Stimulated activated CD8-positive, alpha-beta memory T cell treated with anti-CD3 and anti-CD28 coated beads, Interleukin-15, amount 100 ng/mL, for 1 hour (primary cell): ENCODE measurements at places on chromosomes 11 and 22.

DNA sequence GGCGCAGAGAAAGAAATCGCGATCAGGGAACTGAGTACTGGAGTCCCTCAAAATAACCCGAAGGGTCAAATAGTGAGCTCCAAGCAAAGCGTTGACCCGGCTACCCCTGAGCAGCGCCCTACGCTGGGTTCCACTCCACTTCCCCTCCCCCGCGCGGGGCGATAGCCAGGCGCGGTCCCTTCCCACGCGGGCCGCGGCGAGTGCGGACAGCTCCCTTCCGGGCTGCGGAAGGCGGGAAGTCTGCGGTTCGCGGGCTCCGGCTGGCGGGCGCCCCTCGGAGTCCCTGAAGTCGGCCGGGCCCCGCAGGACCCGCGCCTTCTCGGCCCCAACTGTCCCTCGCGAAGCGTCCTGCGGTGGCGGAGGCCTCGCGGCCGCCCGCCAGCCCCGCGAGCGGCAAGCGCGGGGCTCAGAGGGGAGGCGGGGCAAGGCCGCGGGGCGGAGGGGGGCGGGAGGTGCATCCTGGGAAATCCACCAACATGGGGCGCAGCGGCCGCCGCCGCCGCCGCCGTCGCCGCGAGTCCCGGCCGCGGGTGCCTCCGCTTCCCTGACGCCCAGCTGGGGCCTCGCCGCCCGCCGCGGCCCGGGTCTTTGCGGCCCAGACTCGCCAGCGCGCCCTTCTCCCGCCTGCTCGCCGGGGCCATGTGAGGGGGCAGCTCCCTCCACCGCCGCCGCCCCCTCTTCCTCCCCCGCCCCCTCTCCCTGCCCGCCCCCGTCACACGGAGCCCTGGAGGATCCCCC lies at the start of gene QSER1:
Gene QSER1 (plus strand): TSS at position 457 of the 738 bp plus-strand sequence. CDS start 315 bp downstream, outside the sequence.
- DNase-seq, result peak; percentile 51

- DNase-seq, result no peak
Observed at GRCh38 chr22:24506802-24507438, 11.8 kb downstream of the UPB1 start.

DNA sequence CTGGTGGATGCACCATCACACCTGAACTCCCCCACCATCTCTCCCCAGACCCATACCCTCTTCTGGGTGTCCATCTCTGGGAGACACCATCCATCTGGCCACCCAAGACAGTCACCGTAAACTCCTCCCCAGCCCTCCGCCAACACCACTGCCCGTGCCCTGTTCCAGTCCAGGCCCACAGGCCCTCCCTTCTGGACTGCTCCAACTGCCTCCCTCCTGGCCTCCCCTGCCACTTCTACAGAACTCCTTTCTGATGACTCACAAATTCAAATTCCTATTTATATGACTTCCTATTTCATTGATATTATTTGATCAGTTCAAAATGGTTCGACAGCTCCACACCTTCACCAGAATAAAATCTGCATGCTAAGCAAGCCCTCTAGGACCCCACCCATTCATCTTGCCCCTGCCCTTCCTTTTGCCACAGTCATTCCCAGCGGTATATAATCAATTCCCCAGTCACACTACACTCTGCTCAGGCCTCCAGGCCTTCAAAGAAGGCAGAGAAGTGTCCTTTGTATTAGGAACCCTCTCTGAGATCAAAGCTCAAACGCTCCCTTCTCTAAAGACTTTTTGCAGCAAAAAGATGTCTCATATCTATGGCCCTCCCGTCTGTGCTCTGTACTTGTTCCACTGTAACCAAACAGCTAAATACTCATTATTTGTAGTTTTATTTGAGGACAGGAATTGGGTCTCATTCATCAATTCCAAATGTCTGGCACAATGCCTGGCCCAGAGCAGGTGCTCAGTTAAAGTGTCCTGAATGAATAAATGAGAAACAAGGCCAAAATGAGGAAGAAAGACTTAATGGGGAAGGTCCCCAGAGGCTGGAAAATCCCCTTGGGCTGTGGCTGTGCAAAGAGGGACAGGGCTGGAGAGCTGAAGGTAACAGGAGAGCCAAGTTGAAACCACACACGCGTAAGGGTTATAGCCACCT lies 29.0 kb downstream of the MYH9 start:
- no peak for DNase-seq

- DNase-seq, result no peak
Observed at GRCh38 chr22:45163099-45163450, 650 bp upstream of the NUP50 start.

DNA sequence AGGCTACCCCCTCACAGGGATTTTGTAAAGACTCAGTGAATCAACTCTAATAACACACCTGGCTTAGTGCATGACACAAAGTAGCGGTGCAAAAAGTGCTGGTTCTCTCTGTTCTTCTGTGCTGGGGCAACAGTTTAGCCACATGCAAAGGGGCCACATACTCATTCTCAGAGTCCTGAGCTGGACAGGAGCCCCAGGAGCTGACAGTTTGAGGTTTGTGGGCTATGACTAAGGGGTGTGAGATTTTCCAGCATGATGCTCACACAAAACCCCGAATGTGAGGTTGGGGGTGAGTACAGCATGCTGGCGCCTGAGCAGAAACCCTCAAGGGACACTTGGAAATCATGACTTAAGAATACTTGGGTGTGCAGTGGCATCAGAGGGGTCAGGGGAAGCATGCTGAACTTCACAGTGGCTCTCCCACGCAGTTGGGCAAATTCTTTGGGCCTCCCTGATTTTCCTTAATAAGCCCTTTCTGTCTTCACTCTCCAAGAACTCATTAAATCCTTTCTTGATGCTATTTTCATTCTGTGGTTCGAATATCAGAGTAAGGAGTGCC lies 31.0 kb downstream of the TMPRSS5 start:
- no peak for DNase-seq

GRCh38 chr11:10486161-10486840 lies 31.2 kb downstream of the AMPD3 start:
- DNase-seq, result no peak
